ENCODE measurements at places on chromosomes 2 and 18. TPM values are rescaled to one million over a fixed set of nuclear protein-coding genes. Genes with fewer than 3 reads are reported as not detected.

DNA sequence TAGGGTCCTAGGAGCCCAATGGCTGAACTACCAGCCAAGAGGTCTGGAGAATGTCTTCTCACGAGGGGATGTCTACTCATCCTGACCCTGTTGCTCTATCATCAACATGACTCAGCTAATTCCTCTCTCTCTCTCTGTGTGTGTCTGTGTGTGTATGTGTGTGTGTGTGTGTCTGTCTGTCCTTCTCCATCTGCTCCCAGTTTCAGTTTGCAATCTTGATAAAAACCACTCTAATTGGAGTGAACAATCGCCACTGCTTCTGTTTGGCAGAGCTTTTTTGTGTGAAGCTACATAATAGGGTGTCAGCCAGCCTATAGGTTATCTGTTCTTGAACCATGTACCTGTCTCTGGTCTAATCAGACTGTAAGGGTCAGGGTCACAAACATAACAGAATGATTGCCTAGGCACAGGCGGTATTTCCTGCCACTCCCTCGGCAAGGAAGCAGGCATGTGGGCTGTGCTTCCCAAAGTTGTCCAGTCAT, 219.8 kb downstream of the SH3BP4 start:
- peak; percentile 58 for DNase-seq

DNA sequence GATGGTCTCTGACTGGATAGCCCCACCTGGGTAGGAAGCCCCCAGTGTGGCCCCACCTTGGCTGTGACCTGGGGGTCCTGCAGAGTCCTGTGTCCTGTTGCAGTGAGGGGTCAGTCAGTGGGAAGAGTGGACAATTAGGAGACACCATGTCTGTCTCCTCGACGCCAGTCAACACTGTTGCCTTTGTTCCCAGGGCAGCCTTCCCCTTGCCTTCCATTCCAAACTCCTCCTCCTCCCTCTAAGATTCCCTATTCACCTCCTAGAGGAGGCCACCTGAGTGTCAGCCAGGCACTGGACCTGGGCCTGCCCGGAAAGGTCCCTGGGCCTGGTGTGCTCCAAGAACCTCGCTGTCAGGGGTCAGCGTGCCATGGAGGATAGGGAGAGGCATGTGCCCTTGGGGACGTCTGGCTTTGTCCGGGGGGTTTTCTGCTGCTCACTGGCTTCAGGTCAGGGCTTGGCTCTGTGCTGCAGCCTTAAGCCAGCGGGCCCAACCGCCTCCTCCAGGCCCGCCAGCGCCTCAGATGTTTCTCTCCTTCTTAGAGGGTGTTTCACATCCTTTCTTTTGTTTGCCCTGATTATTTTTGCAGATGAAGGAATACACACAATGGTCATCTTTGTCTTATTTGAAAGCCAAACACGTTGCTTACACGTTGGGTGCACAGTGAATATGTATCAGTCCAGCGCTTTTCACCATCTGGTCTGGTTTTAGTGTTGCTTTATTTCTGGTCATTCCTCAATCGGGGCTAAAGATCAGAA, 68.9 kb downstream of the HPCAL1 start:
- DNase-seq, result no peak

GRCh38 chr2:73063909-73064875, 7.3 kb downstream of the SFXN5 start:
- peak; percentile 76 for DNase-seq

- no peak for DNase-seq
Observed at GRCh38 chr18:24112464-24112863, 26.4 kb upstream of the CABYR start.

- DNase-seq, result no peak
Observed at GRCh38 chr18:12686100-12686499, 16.4 kb downstream of the CEP76 start.

The C2orf81 gene
- 9.6 TPM for total RNA-seq

Measured in Caki2 (cell line).